ENCODE measurements at places on chromosomes 1 and 21.

DNA sequence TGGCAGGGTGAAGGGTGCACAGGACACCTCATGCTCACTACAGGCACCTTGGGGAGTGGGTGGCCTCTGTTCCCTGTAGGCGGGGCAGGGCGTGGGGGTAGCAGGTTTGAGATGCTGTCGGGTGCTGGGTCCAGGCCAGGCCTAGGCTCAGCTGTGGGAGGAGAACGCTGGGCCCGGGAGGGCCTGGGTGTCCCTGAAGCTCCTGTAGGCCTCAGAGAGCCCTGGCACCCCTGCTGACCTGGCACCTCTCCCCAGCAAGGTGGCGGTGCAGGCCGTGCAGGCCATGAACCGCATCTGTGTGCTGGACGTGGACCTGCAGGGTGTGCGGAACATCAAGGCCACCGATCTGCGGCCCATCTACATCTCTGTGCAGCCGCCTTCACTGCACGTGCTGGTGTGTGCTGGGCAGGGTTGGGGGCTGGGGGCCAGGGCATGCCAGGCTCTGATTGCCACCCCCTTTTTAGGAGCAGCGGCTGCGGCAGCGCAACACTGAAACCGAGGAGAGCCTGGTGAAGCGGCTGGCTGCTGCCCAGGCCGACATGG lies 2.5 kb upstream of the GJC2 start:
- DNase-seq, result no peak

GRCh38 chr1:207128336-207128921 lies 24.4 kb downstream of the C4BPA start:
- DNase-seq, result no peak

DNA sequence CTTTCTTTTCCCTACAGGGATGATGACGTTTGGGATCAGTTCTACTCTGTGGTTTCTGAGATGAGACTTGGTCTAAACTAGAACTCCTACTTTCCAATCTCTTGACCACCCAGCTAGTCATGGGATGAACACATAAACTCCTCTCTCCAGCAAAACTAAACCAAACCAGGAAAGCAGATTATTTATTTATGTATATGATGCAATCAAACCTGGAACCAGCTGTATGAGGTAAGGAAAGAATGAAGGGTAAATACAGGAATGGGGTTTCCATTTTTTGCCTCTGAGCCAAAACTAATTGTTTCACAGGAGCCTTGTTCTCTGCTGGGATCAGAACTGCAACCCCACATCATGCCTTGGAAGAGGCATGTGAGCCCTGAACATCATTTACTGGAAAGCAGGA lies 3.3 kb upstream of the AGT start:
- DNase-seq, result no peak

- no peak for DNase-seq
Measured at GRCh38 chr1:19046972-19047731, 90.7 kb upstream of the IFFO2 start.

GRCh38 chr1:15028102-15028501 lies 125.4 kb upstream of the TMEM51 start:
- no peak for DNase-seq
